ENCODE measurements at places on chromosomes 1 and 21. TPM values are rescaled to one million over a fixed set of nuclear protein-coding genes. Genes with fewer than 3 reads are reported as not detected.

- no peak for DNase-seq
Observed at GRCh38 chr1:43288058-43288784, 2.8 kb upstream of the C1orf210 start.

DNA sequence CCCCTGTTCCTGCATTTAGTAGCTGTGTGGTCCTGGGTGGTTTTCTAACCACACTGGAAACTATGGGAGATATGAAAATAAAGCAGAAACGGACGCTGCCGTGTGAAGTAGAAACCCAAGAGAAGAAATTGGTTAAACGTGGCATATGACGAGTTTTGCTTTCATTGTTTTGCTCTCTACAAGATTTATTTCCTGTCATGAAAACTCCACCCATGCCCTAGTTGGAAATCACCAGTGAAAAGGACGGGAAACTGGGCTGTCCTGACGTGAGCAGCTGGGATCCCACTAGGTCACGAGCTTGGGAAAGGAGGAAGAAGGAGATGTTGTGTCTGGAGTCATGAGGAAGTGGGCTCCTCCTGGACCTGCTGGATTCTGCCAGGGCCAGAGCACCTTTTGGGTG lies 120.8 kb upstream of the GADD45A start:
- no peak for DNase-seq

DNA sequence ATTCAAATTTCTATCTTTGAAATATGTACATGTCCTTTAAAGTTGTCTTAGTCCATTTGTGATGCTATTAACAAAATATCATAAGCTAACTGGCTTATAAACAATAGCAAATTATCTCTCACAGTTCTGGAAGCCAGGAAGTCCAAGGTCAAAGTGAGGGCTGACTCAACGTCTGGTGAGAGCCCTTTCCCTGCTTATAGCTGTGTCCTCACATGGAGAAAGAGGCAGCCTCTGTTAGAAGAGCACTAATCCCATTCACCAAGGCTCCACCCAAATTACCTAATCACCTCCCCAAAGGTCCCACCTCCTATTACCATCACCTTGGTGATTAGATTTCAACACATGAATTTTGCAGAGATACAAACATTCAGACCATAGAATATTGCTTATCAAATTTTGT lies 450.1 kb upstream of the BEND5 start:
- no peak for DNase-seq

DNA sequence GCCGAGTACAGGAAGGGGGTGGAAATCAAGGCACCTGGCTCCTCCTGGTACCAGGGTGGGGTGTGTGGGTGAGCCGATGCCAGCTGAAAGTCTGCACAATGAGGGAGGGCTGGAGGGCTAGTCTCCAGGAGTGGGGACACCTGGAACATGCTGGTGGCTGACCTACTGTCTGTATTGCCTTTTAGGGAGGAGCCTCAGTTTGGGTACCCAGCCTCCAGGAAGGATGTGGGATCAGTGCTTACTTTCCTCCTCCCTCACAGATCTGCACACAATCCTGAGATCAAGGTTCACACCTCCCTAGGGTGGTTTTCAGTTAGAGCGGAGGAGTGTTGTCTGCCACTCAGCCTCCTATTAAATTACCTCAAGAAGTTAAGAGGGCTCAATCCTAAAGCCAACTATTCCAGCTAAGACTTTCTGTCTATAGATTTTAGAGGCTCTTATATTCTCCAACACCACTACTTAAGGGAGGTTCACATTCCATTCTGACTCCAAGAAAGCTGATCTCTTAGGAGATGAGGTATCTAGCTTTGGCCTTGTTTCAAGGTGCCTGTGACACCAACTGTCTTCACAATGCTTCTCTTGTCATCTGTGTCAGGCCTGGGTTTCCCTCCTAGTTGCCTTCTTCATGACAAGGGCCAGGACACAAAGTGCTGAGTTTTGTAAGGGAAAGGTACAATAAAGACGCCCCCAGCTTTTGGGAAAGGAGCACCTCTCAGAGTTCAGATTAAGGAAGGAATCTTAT lies 15.7 kb downstream of the SSR2 start:
- DNase-seq, result no peak

GRCh38 chr1:53461323-53462044 lies 2.3 kb downstream of the DMRTB1 start:
- DNase-seq, result no peak

GRCh38 chr21:36097427-36098181 lies 27.8 kb downstream of the CBR1 start:
- DNase-seq, result no peak

DNA sequence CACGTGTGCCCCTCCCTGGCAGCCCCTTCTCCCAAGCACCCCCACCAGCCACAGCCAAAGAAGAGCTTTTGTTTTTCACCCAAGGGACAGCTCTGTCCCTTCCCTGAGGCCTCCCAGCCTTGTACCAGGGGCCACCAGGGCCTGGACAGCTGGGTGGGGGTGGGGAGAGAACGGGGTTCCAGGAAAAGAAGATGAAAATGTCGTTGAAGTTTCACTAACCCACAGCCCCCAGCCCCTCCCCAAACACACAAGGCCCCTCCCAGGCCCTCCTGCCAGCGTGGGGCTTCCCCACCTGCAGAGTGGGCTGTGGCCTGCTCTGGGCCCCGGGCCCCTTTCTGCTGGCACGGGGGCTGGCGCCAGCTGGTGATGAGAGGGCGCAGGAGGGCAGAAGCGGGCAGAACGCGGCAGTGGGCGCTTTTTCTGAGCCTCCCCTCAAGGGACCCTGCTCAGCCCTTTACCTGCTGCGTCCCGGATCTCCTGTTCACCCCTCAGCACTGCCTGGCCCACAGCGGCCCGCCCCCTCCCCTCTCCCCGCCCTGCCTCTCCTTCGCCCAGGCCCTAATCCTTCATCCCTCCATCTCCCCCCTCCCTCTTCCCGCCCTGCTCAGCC lies 5.5 kb upstream of the ANKRD65 start:
- no peak for DNase-seq

DNA sequence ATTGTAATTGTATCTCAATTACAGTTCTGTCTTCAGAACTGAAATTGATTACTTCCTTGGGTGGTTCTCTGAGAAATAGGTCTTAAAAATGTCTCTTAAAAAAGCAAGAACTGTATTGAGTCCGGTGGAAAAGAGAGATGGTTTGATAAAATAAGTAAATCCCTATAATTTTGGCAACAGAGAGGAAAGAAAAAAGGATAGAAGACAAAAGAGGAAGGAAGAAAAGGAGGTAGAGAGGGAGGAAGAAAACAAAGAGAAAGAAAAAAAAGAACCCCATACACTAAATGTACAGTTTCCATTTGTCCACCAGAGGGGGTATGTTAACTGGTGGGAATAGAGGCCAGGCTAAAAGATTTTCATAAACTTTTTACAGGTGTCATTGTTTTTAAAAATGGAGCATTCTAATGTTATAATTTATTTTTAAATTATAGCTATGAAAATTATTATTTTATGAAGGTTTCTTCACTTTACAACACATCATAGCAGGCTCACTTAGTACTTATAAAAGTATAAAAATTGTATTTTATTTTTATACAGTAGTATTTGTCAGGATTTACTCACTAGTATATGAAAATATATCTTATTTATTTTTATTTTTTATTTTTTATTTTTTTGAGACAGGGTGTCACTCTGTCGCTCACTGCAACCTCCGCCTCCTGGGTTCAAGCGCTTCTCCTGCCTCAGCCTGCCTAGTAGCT lies 2.1 kb upstream of the UBE2T start:
- no peak for DNase-seq

DNA sequence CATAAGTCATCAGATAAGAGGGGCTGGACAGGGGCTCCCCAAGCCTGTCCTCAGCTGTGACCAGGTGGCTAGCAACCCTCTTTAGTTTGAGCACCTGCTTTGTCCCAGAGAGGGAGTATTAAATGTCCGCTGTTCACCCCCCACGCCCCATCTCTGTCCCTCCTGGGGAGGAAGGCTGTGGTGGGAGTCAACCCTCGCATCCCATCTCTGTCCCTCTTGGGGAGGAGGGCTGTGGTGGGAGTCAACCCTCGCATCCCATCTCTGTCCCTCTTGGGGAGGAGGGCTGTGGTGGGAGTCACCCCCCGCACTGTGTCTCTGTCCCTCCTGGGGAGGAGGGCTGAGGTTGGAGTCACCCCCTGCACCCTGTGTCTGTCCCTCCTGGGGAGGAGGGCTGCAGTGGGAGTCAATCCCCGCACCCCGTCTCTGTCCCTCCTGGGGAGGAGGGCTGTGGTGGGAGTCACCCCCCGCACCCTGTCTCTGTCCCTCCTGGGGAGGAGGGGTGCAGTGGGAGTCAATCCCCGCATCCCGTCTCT lies 72.6 kb upstream of the ABCG1 start:
- no peak for DNase-seq

DNA sequence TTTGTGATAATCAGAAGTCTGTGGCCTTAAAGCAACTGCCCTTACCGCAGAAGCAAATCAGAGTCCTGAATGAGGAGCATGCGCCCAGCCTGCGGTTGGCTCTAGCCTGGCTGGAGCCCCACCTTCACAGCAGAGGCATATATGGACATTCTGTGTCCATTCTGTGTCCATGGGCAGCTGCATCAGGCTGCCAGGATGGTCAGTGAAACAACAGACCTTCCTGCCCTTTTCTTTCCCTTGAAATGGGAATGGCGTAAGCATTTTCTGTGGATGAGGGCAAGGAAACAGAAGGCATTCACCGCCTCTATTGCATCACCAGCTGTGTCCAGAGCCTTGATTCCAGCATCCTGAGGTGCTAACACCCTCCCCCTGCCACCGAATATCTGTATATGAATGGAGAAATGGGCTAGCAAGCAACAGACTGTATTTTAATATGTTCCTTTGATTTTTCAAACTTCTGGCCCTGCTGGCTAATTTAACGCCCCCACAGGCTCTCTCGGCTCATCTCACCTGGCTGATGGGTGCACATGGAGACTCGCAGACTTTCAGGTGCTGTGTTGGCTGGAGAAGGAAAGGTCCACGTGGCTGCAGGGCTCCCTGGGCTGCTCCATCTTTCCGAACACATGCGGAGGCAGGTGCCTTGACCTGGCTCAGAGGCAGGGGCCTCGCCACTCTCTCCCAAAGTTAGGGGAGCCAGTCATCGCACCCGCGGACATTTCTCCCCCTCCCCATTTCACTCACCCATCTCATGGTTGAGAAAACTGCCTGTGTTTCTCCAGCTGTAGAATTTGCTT lies 159.2 kb downstream of the GALNT2 start:
- DNase-seq, result no peak

DNA sequence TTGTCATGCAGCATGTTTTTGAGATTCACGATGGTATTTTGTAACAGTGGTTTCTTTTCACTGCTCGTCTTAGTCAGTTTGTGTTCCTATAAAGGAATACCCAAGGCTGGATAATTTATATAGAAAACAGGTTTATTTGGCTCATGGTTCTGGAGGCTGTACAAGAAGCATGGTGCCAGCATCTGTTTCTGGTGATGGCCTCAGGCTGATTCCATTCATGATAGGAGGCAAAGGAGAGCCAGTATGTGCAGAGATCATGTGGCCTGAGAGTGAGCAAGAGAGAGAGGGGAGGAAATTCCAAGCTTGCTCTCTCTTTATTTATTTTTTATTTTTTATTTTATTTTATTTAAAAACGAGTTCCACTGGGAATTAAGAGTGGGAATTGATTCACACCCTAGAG lies 2.0 kb upstream of the C21orf91 start:
- DNase-seq, result no peak

The PSMB4 gene
- total RNA-seq, result 135 TPM

The ASTN1 gene
- total RNA-seq, result 0.18 TPM

The MATN1 gene
- not detected for total RNA-seq

The FLG2 gene
- not detected for total RNA-seq

The AKNAD1 gene
- total RNA-seq, result not detected

The S100A6 gene
- 13.9 TPM for total RNA-seq

Data from left lobe of liver (tissue), 2 donors.